ENCODE measurements at places on chromosomes 5 and 9.
A peak's percentile ranks its signal among the peaks of the same experiment; 100 is the strongest.

DNA sequence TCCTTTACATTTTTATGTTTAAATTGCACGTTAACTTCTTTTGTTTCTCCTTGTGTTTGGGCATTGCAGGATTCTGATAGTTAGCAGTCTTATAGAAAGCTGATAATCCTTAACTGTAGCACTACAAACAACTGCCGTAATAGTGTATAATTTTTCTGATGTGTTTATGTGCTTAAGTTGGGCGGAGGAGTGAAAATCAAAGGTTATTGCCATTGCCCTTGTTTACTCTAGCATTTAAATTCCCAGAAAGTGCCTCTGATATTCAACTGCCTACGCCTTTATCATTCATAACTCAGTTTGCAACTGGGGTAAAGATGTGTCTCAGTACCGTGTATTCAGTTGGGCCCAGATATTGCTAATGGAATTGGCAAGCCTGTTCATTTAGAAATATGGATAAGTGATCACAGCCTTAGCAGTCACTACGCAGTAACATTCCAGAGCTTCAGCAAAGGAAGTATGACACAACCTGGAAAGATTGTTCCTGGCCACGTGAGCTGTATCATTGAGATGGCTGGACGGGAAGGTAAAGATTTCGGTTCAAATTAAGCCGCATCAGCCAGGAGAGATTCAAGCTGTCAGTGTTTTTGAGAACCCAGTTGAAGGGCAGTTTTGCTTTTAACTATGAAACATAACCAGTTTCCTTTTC, 28.1 kb upstream of the LRRTM2 start:
- peak; percentile 69 for DNase-seq

GRCh38 chr5:136000932-136001331, 27.9 kb upstream of the TGFBI start:
- no peak for DNase-seq

GRCh38 chr9:99351647-99352046, 129.6 kb downstream of the SEC61B start:
- DNase-seq: no peak

GRCh38 chr5:117872798-117873368, 1115.5 kb downstream of the DTWD2 start:
- no peak for DNase-seq

GRCh38 chr9:2242831-2243330, 227.7 kb downstream of the SMARCA2 start:
- DNase-seq: no peak

GRCh38 chr9:21854119-21854518, 51.7 kb downstream of the MTAP start:
- no peak for DNase-seq

DNA sequence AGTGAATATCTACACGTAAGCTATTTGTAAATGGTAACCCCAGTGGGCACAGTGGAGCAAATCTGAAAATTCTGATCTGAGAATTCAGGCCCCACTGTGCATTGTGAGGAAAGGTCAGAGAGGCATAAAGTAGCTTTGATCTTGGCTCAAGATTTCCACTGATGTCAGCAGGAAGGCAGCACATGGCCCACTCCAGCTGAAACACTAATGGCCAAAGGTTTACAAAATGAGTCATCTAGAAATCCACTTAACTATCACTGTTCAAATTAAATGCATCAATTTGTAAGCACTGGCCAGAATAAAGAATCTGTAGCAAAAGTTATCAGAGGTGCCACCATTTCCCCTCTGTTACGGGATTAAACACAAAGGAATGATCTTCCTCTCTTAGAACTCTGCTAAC, 191.6 kb downstream of the C9orf152 start:
- peak; percentile 60 for DNase-seq

GRCh38 chr5:8458038-8458383, 589.1 kb downstream of the MTRR start:
- peak; percentile 13 for DNase-seq

GRCh38 chr5:68545636-68546295, 330.2 kb downstream of the PIK3R1 start:
- DNase-seq: peak; percentile 16

GRCh38 chr5:144304688-144305087, 134.0 kb downstream of the KCTD16 start:
- DNase-seq: no peak

DNA sequence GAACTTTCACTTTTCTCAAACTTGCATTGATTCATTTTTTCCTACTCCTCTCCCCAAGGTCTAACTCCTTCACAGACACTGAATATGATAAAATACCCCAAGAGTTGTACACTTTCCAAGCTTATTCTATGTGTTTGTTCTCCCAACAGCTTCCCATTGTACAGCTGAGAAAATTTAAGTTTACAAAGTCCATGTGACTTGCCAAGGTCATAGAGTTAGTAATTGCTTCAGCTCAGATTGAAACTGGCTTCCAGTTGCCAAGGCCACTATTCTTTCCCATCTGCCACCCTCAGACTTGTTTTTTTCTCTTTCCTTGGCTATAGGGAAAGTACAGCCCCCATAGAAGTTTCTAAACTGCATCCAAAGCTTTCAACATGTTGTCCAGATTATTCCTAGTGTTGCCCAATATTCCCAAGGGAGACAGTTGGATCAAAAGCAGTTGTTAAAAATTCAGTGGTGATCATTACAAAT, 34.8 kb downstream of the TNFSF8 start:
- DNase-seq: peak; percentile 82

DNA sequence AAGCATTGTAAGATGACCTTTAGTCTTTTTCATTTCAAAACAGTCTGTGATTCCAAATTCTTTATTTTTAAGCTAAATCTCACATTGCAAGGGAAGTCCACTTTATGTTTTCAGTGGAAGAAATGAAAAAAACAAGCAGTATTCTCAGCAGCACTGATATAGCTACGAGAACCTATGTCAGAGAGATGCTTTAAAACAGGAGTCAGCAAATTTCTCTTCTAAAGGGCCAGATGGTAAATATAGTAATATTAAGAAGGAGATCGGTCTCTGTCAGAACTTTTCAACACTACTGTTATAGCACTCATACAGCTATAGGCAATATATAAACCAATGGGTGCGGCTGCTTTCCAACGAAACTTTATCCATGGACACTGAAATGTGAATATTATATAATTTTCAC, 18.7 kb downstream of the IL31RA start:
- no peak for DNase-seq

- DNase-seq: no peak
These were observed 11.4 kb upstream of the TEX48 start for GRCh38 chr9:114693248-114693855.

DNA sequence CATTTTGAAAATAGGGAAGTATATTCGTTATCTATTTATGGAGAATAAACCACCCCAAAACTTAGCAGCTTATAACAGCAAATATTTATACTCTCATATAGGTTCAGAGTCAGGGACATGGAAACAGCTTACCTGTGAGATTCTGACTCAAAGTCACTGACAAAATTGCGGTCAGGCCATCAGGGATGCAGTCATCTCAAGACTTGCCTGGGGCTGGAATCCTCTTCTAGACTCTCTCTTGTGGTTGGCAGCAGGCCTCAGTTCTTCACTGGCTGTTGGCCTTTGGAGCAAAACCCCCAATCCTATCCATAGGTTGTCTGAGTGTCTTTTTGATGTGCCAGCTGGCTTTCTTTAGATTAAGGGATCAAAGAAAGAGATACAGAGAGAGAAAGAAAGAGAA, 275.6 kb downstream of the SEC61B start:
- no peak for DNase-seq

GRCh38 chr9:37364751-37365360, 57.6 kb upstream of the GRHPR start:
- no peak for DNase-seq

- no peak for DNase-seq
These were observed 819.1 kb upstream of the GRAMD2B start for GRCh38 chr5:125604104-125604503.

DNA sequence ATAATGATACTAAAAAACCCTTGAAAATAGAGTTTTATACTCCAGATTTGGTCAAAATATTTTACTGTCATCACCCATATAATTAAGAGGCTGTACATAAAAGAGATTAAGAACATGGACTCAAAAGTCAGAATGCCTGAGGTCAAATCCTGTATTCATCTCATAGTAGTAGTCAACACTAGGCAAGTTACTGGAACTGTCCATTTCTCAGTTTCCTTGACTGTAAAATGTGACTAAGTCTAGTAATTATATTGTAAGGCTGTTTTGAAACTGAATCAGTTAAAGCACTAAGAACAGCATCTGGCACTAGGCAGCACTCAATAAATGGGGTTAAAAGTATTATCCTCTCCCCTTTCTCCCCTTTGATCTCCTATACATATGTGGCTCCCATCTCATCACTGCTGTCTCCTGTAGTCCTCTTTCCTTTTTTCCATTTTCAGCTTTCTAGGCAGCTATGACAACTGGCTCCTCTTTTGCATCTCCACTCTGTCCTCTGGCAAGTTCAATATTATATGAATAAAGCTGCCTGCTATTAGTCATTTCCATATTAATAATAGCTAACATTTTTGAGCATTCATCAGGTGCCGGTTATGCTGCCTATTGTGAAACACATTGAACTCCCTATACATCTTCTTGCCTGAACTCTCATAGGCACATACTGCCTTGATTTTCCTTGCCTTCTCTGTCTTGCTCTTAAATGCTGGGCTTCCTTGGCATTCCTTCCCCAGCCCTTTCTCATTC, 185.8 kb upstream of the NREP start:
- peak; percentile 85 for DNase-seq

DNA sequence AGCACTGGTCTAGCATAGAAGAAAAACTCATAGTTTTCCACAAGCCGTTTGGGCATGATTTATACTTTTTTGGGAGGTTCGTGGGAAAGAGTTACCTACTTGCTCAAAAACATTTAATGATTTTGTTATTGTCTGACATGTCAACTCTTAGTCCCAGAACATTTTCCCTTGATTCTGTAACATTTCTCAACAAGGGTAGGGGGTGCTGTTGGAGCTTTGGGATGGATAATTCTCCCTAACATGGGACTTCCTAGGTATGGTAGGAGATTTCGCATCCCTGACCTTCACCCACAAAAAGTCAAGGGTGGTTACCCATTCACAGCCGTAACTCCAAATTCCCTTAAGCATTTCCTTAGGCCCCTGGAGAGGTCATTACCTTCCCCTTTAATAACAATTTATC, 378.0 kb downstream of the YTHDC2 start:
- DNase-seq: no peak

DNA sequence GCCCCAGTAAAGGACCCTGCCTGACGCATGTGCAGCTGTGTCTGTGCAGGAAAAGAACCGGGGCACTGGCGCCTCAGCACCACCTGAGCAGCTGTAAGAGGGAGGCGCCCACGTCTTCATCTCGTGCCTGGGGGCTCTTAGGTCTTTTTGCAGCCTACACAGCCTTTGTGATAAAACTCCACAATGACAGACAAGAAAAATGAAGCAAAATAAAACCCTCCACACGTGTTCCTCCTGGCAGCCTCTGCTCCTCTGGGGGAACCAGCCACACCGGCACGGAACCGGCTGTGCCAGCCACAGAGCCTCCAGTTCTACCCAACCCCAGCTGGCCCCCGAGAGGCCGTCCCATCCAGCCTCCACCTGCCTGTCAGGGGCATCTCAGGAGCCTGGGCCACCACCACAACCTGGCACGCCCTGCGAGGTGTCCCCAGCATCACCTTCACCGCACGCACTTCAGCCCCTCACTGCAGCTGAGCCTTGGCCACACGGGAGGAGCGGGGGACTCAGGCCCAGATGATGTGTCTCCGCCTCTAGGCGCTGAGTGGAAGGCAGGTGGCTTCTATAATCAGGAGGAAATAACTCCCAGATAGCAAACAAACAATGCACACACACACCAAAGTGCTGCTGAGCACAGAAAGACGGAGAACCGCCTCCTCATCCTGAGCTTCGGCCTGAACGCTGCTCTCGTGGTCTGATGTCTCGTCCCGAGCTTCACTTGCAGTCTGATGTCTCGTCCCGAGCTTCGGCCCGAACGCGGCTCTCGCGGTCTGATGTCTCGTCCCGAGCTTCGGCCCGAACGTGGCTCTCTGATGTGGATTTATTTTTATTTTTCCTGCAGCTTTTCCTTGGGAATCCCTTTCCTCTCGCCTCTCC, 28.6 kb upstream of the NSMF start:
- no peak for DNase-seq

DNA sequence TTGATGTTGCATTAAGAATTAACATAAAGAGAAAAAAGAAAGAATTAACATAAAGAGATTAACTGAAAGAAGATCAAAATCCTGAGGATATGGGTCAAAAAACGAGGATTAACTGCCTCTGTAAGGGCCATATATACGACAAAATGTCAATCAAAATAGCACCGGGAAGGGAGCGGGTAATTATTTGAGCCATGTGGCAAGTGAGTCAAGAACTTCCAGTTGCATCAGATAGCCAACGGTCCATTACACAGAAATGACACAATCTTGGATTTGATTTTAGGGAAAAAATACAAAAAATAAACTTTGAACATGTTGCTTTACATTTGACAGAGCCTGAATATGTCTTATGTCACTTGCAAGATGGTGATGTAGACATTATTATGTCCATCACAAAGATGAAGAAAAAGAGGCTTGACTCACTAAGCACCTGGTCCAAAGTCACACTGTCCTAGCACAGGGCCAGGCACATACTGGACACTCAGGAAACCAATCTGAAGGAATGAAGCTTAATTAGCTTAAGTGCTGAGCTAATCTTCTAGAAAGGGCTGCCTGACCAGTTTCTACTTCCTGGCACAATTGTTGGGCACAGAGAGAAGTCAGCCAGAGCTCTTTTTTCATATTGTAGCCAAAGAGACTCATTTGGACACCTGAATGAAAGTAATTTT, 273.2 kb upstream of the PAPPA start:
- DNase-seq: no peak

- no peak for DNase-seq
These were observed 69.4 kb downstream of the LMX1B start for GRCh38 chr9:126682928-126683697.

DNA sequence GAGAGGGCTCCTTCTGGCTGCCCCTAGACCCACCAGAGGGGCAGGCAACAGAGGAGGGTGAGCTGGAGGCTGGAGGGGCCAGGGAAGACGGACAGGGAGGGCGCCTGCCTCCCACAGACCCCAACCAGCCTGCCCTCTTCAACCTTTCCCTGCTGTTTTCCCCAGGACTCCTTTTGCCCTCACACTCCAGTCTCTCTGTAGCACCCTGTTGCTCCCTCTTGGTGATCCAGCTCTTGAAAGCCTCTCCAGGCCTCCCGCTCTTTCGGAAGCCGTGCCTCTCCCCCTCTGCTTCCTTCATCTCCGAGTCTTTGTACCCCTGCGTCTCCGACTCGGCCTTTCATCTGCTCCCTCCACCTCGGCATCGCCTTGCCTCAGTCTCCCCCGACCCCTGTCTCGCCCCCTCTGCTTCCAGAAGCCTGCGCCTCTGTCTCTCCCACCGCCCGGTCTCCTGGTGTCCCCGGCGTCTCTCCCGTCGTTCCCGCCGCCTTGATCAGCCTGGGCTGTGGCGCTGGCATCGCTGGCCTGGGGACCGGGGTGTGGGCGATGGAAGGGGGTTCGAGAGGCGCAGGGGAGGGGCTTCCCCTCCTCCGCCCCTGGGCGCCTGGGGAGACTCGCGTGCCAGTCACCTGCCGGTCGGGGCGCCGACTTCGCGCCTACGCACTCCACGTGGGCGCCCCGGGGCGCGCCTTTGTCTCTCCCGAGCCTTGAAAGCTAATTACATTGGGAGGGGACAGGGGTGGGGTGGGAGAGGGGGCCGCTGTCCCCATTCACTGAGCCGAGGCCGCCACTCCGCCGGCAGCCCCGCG, 5.3 kb upstream of the PRDM12 start:
- no peak for DNase-seq

- peak; percentile 28 for DNase-seq
These were observed 48.9 kb upstream of the CACNA1B start for GRCh38 chr9:137828527-137829259.

GRCh38 chr9:113998525-113999255, 79.4 kb downstream of the AMBP start:
- no peak for DNase-seq
